ENCODE measurements at places on chromosomes 13 and 19.

DNA sequence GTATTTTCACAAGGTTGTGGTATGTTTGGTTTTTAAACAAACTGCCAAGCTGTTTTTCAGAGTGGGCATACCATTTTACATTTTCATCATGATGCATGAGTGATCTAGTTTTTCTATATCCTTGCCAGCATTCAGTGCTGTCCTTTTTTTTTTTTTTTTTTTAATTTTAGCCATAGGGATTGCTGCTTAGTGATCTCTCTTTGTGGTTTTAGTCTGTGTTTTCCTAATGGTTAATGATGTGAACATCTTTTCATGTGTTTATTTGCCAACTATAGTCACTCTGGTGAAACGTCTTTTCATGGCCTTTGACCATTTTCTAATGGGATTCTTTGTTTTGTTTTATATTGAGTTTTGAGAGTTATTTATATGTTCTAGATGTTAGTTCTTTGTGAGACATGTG, 59.7 kb downstream of the SHISA2 start:
- DNase-seq, result no peak

GRCh38 chr13:75071796-75072195, 410.2 kb downstream of the TBC1D4 start:
- no peak for DNase-seq

- DNase-seq, result no peak
Measured at GRCh38 chr19:17455308-17456123, 5.2 kb downstream of the NXNL1 start.

DNA sequence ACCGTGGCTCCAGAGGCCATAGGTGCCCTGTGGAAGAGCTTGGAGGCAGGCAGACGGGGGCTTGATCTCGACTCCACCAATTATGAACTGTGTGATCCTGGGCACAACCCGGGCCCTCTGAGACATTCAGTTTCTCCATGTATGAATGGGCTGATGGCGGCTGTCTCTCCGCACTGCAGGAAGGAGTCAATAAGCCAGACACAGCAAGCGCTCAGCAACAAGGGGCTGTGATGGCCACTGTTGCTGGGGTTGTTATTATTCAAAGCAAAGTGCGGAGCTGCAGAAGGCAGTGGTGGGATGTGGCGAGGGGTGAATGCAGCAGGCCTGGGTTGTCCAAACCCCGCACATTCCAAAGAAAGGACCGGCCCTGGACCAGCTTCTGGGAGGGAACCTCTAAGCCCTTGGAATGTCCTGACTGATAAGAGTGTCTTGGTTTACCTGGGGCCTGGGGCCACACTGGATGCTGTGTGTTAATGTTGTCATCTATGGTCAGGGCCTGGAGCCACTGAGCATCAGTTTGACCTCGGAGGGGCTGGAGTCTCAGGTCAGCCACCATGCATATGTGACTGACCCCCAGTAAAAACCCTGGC, 8.3 kb downstream of the TMEM143 start:
- DNase-seq, result no peak

DNA sequence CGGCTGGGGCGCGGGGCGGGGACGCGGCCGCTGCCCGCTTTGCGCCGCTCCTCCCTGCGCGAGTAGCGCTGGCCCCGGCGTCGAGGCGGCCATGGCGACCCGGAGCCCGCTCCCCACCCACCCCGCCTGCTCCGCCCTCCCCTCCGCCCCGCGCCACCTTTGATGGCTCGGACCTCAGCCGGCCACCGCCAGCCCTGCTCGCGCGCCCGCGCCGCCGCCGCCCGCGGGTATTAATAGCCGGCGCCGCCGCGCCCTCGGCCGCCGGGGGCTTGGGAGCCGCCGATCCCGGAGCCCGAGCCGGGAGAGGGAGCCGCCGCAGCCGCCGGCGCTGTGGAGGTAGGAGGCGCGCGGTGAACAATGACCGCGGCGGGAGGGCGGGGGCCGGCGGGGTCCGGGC, 261 bp downstream of the FARP1 start:
- no peak for DNase-seq

DNA sequence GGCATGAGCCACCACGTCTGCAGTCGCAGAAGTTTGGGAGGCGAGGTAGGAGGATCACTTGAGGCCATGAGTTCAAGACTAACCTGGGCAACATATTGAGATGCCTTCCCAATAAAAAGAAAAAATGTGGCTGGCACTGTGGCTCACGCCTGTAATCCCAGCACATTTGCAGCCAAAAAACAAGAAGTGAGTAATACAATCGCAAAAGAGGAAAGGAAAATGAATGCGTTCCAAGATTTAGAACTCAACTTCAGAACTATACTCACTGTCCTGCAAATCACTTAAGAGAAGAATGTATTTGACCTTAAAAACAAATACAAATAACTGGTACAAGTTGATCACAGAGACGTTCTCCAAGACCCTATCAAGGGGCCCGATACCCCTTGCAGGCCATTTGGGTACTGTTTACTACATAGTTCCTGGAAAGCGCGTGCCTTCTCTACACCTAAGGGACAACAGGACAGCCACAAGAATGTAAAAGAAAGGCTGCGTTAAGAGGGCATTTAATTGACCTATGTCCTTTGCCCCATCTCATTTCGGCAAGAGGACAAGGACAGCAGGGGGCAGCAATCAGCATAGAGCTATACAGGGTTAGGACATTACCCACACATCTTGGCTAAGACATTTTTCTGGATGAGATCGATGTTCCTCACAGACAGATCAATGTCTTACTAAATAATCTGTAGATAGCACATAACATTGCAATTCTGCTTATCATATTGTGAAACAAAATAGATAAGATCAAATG, 41.3 kb downstream of the FLT3 start:
- no peak for DNase-seq
